ENCODE measurements at places on chromosomes 6 and 20.

DNA sequence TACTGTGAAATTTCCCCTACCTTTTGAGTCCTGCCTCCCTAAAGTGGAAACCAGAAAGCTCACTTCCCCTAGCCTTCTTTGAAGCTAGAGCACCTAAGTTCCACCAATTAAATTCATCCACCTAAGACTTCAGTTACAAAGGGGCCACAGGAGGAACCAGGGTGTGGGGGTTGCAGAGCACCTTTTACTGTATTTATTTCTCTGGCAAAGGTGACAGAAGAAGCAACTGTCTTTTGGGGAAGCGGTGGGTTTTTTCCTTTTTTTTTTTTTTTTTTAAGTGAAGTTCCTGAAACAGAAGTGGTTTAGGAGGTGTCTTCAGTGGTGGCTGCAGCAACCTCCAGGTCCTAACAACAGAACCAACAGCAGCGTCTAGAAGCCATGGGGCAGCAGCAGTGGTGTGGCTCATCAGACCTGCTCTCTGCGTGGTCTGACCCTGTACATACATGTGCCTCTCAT, 13.1 kb downstream of the PSMB9 start:
- DNase-seq = no peak

GRCh38 chr6:148109732-148110131, 232.9 kb upstream of the SASH1 start:
- peak; percentile 5 for DNase-seq

DNA sequence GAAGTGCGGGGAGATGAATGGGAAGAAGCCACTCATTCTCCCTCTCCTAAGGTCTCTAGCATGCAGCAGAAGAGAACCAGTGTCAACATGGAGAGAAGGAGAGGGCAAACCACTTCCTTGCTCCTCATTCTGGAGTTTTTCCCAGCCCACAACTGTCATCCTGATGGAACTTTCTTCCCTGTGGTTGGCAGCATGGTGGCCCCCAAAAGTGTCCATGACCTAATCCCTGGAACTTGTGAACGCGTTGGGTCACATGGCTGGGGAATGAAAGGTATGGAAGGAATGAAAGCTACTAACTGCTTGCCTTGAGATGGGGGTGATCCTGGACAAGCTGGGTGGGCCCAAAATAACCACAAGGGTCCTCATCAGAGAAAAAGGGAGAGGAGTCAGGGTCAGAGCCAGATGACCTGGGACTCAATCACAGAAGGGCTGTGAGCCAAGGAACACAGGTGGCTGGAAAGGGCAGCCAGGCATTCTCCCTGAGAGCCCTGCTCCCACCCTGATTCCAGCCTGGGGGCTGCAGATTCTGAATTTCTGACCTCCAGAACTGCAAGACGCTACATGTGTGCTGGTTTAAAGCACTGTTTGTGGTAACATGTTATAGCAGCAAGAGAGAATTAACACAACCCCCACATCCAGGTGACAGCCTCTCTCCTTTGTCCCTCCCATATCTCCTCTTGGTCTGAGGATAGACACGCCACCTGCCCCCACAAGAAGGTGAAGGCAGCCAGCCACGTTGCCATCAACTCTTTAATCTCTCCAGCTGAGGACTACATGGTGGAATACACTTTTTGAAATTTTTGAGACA, 63.2 kb downstream of the PYGB start:
- no peak for DNase-seq

- peak; percentile 67 for DNase-seq
Observed at GRCh38 chr6:87731818-87732661, 30.0 kb upstream of the AKIRIN2 start.

- no peak for DNase-seq
Observed at GRCh38 chr6:139161817-139162284, 27.0 kb downstream of the HECA start.

- DNase-seq = no peak
Observed at GRCh38 chr6:40916845-40917244, 122.2 kb downstream of the UNC5CL start.

DNA sequence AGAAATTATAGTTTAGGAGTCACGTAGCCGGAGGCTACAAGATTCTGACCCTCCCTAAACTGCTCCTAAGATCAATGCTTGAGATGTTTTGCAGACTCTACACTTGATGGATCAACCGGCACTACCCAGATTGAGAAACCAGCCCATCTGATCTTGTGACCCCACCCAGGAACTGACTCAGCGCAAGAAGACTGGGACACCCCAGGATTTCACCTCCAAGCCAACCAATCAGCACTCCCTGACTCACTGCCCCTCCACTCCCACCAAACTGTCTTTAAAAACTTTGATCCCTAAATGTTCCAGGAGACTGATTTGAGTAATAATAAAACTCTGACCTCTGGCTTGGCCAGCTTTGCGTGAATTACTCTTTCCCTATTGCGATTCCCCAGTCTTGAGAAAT, 99.8 kb downstream of the OPRM1 start:
- no peak for DNase-seq

- no peak for DNase-seq
Observed at GRCh38 chr6:40599555-40599954, 12.4 kb upstream of the LRFN2 start.
